Transverse colon (tissue), 4 donors: ENCODE measurements at places on chromosomes 16 and 17. TPM values are rescaled to one million over a fixed set of nuclear protein-coding genes. Genes with fewer than 3 reads are reported as not detected.

DNA sequence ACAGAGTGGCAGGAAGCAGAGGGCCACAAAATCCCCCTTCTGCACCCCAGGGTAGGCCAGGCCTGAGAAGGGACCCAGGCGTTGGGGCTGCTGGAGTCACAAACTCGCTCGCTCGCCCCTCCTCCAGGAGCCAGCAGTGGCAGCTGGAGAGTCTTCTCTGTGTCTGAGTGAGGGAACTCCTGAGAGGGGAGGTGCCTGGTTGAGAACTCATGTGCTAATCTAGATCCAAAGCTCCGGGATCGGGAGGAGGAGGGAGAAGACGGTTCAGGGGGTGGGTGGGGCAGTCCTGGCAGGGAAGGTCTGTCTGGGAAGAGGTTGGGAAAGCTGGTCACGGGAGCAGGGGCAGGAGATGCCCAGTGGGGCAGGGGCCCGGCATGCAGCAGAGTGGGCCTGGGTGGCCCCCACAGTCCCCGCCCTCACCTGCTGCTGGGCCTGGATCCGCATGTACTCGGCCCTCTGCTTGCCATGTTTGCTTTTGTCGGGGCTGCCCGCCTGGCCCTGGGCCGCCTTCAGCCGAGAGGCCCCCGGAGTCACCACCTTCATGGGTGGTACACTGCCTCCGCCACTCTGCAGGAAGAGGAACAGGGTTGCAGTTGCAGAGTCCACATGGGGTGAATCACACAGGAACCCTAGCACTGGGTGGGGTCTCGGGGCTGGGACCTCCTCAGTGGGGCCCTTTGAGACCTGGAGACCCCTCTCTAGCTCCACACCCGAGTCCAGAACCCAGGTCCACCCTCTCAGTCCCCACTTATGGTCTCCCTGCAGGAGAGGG lies 62.2 kb downstream of the SRCIN1 start:
- no peak for DNase-seq

- peak; percentile 83 for DNase-seq
These were observed 354.1 kb downstream of the SEC14L1 start for GRCh38 chr17:77494664-77495435.

DNA sequence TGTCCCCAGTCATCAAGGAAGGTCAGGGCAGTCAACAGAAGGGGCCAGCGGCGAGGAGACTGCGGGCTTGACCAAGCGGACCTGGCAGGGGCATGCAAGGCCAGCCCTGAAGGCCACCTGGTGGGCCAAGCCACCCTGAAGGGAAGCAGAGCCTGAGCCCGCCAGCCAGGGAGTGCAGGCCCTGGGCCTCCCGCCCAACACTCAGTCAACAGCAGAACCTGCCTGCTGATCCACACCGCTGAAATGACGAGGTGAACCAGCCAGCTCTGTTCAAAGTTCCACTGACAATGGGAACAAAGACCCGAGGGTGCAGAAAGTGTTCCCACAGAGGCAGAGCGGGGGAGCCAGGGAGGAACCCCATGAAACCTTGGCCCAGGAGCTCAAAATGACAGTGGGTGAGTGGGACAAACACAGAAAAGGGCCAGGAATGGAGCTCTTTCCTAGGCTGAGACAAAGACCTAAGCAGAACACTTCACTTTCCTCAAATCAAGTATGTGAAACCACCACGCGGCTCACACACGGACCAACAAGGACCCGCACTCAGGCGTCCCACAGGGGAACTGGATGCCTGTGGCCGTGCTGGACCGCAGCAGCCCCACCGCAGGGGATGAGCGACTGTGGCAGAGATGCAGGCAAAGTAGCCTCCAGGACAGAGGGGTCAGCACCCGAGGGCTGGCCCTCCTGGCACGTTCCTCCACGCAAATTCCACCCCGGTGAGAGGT lies 12.0 kb downstream of the AXIN1 start:
- DNase-seq, result no peak

- DNase-seq, result no peak
These were observed 53.4 kb downstream of the ABCC12 start for GRCh38 chr16:48102083-48103008.

DNA sequence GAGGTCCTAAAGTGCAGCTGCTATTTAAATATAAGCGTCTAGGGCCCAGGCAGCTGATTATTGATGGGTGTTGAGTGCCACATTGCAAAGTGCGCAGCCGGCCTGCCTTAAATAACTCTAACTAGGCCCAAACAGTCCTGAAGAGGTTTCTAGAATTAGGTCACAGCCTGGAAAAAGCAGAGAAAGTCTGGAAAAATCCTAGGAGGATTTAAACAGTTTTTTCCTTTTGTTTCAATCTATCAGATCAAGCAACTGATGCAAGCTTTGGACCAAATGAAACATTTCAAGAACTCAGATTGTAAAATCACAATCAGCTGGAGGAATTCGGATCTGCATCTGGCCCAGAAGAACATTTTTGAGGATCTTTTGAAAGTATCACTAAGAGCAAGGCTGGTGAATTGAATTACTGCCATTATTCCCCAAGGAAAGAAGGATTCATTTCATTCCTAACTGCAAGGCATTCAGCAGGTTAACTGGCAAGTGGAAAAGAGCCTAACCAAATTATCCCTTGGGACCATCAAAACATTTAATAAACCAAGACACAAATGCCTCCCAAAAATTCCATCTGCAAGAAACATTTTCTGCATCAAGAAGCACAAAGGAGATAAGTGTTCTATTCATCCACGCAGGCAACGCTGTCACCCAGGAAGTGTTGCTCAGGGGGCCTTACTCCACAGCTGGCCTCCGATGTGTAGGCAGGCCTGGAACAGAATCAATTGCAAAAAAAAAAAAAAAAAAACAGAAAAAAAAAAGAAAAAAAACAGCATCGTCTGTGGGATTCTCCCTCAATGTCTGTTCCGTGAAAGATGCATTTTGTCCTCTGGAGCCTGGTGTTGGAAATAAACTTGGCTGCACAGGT lies 46.1 kb downstream of the IRX3 start:
- DNase-seq, result no peak

- DNase-seq, result no peak
These were observed 157.6 kb downstream of the RAB11FIP4 start for GRCh38 chr17:31549121-31549524.

Gene SNAI3
- 2.9 TPM for total RNA-seq

Gene KPNB1
- 118 TPM for total RNA-seq

Gene CLEC18A
- 7.8 TPM for total RNA-seq

Gene BAIAP3
- total RNA-seq, result 13.1 TPM
